ENCODE measurements at places on chromosomes 2 and 18.

GRCh38 chr2:142778289-142778688 is 99.2 kb upstream of the KYNU start:
- peak; percentile 25 for DNase-seq

DNA sequence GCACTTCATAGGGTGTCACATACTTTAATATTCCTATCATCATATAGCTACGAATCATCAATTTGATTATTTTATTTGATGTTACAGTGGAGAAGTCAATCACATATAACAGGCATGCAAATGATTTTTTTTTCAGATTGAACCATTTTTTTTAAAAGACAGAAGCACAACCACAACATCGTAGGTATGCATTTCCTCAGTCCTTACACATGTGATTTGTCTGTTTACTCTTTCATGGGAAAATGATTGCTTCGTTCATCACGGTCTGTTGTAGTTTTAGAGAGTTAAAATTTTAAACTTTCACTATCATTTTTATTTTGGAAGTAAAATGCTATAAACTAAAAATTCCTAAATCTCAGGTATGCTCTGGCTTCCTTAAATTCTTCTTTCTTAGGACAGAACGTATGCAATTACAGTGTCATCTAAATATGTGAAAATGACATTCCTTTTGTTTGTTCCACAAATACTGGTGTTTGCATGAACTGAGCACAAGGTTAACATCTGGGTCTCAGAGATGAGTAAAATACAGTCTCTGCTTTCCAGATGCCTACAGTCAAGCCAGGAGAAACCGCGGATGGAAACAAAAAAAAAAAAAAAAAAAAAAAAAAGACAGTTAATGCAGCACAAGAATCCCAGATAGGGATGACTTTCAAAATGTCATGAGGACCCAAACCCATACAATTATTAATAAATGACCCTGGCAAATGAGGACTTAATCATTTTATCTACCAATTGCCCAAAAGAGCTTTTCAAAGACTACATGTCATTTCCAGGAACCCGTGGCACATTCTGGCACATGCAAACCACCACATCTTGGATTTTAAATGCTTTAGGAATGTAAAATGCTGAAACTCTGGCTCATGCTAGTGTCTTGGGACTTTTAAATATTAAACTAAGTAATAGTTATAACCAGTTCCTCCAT is 201.2 kb downstream of the LRP1B start:
- no peak for DNase-seq

GRCh38 chr18:23134780-23135549 is at the start of gene CABLES1:
Gene CABLES1 (plus strand): TSS chr18:23135485. CDS start chr18:23135763, 278 bp downstream.
- peak; percentile 33 for DNase-seq

DNA sequence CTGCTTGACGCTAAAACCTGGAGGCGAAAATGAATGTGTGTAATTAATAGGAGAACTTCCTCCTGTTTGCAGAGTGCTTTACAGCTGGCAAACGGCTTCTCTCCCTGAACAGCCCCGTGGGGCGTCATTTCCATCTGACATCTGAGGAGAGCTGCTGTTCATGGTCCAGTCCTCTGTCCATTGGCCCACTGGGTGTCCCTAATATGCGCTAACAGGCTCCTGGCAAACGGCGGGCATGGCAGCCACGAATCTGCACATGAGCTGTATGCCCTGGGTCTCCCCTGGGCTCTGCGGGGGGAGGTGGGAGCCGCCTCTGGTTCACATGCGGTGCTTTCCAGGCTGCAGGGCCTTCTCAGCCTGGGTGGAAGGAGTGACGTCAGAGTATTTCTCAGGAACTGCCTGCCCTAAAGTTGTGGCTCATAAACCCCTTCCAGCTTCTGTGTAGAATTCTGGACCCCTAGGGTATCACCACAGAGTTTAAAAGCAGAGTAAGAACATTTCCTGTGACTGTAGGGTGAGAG is 73.2 kb downstream of the LRRFIP1 start:
- peak; percentile 66 for DNase-seq

DNA sequence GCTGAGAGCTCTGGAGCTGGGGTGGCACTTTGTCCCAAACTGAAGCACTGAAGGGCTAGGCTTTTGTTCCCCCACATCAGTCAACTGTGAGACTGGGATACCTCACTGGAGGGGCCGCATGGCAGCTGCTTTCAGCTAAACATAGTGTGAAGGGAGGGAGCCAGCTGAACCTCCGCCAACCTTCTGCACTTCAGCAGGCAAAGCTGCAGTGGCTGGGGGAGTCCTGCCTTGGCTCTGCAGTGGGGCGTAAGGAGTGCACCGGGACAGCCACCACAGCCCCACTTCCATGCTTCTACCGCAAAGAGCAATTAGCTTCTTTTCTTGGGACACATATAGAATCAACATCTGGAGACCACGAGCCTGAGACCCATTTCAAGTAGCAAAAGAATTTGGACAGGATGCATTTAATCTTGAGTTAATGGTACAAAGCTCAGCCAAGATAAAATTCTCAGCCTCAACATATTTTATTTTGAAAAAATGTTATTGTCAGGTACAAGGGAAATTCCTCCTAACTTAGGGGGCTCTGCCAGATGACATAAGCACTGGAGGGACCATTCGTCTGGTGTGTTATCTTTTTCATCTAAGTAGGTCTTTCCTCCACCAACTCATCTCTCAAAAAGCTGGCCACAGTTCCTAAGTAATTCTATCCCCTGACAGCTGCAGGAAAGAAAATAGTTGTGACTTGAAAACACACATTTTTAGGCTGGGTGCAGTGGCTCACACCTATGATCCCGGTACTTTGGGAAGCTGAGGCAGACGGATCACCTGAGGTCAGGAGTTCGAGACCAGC is 25.6 kb upstream of the MYCN start:
- no peak for DNase-seq

DNA sequence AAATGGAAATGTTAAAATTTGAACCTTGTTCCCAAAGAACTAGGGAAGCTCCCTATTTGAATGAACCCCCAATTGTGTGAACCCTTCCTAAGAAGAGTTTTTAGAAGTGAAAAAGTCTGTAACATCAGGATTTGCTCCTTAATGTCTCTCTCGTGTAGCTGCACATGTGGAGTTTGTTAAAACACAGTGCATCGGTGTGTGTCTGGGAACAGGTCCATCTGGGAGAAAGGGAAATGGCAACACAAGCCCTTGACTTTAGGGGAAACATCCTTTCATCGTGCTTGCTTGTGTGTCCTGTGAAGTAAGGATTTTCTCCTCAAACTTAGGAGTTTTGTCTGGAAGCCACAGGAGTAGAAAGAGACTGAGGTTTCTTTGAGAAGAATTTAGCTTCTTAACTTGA is 203.9 kb downstream of the PRKCE start:
- DNase-seq = no peak

DNA sequence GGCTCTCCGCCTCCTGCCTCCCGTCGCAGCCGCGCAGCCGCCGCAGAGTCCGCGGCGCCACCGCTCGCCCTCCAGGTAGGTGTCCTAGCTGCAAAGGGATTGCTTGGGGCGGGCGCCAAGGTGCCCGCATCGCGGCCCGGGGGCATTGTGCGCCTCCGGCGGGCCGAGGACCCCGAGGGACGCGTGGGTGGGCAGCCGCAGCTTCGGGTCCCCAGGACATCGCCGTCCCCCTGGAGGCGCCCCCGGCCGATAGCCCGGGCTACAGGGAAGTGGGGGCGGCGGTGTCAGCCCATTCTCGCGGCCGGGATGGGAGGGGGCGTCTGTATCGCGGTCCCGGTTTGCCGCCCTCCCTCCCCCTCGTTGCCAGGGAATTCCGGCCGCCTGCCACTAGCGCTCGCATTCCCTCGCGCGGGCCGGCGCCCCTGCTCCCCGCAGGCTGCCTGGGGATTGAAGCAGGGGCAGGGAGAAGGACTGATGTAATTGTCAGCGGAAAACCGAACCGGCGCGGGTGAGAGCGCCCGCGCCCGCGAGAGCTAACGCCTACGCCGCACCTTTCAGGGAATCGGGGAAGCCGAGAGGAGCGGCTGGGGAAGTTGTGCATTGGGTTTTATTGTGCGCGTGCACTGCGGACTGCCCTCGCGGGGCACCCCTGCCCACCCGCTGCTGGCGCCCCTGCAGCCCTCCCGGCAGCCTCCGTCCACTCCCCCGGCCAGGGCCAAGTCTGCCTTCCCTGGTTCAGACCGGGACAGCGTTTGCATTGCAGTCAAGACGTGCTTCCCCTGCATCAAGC is 483 bp downstream of the OSBPL6 start:
- no peak for DNase-seq

- DNase-seq = no peak
Observed at GRCh38 chr2:43840965-43841364, 2.2 kb downstream of the ABCG8 start.

GRCh38 chr2:3076848-3077642 is 300.6 kb downstream of the EIPR1 start:
- DNase-seq = no peak

DNA sequence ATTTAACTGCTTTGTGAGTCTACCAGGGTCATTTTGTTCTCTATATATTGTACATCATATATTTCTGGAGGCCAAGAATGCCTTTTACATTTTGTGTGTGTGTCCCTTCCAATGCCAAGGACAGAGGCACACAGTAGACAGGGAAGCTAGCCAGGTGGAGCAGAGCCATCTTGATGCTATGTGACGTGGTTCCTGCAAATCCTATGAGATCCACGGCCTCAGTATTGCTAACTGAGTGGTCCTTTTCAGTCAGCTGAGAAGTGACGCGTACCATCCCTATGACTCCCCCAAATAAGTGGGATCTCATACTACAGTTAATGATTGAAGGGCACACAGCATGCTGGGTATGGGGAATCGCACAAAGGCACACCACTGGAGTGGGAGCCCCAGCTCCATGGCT is 27.3 kb downstream of the CCDC141 start:
- no peak for DNase-seq

GRCh38 chr2:191253476-191253875 is 8.3 kb downstream of the MYO1B start:
- DNase-seq = no peak

- DNase-seq = no peak
Observed at GRCh38 chr2:68879296-68879695, 8.1 kb upstream of the BMP10 start.

GRCh38 chr2:158967731-158968395 is 577 bp upstream of the TANC1 start:
- no peak for DNase-seq

- peak; percentile 49 for DNase-seq
Observed at GRCh38 chr2:47323009-47323821, 79.7 kb upstream of the MSH2 start.

GRCh38 chr2:223086370-223086981 is 34.5 kb downstream of the KCNE4 start:
- DNase-seq = no peak

DNA sequence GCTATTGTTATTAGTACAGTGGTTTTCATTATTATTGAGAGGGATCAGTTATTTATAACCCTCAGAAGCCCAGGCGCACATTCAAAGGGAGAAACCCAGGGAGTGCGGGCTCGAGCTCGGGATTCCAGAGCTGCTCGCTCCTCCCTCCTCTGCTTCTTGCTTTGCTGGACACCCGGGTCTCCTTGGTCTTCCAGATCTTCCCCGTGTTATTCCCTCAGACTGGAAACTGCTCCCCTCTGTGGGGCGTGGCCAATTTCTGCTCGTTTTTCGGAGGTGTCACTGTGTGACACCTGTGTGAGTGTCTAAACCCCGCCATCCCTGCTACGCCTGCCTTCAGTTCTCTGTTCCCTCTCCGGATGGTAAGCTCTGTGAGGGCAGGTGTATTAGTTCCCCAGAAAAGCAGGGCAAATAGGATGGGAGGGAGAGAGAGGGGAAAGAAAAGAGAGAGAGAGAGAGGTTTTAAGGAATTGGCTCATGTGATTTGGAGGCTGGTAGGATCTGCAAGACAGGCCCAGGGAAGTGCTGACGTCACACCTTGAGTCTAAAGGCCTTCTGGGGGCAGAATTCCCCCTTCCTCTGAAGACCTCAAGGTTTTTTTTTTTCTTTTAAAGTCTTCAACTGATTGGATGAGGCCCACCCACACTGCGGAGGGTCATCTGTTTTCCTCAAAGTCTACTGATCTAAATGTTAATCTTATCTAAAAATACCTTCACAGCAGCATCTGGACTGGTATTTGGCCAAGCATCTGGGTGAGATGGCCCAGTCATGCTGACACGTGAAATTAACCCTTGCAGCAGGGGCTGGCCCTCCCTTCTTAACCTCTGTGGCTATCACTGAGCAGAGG is 457.3 kb upstream of the ID2 start:
- no peak for DNase-seq

GRCh38 chr2:235560345-235560744 is 66.5 kb downstream of the AGAP1 start:
- no peak for DNase-seq
